ENCODE measurements at places on chromosomes 1 and 21.

DNA sequence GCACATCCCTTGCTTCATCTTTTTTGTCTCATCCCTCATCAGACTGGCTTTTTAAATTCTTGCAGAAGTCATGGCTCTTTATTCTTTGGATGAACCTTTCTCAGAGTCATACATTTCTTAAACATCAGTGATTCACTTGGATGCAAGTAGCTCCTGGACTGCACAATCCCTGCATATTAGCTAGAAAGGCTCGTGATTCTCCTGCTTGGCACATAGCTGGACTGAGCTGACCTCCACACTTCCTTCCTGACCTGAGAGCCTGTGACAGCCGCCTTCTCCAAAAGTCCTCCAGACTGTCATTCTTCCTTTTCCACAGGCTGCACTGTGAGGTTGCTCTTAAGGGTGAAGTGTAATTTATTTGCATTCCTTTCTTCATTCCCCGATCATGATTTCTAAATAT, 109.4 kb downstream of the RGL1 start:
- DNase-seq = no peak

DNA sequence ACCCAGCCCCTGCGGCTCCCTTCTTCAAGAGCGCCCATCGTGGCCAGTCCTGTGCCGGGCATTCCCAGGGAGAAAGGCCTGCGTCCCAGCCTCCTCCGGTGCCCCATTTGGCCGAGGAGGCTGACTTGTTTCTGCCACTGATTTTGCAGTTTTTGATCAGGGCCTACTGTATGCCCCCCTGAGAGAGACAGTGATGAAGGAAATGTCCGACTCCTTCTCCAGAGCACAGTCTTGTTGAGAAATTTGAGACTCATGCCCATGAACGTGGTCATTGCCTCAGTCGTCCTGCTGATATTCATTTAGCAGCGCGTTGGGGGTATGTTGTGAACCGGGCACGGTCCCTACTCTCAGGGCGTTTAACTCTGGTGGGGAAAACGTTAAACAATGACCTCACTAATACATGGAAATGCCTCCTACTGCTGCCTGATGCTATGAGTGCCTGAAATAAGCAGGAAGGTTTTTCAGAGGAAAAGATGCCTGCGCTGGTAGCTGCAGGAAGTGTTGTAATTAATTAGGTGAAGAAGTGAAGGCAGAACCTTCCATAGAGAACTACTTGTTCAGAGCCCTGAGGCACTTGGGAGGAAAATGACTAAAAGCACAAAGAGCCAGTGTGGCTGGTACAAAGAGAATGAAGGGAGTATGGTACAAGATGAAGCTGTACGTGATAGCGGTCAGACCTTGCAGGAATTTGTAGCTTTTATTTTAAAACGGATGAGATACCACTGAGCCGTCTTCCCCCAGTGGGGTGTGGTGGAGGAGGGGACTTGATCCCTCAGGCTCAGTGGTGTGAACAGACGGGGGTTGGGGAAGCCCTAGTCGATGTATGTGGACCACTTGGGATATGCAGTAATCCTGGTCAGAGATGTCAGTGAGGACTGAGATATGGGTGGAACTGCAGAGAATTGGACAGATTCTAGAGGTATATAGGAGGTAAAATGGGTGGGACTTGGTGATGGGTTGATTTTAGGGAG, 730 bp downstream of the ZCCHC17 start:
- peak; percentile 34 for DNase-seq

GRCh38 chr1:115479055-115479482, 141.0 kb upstream of the NGF start:
- DNase-seq = peak; percentile 51

DNA sequence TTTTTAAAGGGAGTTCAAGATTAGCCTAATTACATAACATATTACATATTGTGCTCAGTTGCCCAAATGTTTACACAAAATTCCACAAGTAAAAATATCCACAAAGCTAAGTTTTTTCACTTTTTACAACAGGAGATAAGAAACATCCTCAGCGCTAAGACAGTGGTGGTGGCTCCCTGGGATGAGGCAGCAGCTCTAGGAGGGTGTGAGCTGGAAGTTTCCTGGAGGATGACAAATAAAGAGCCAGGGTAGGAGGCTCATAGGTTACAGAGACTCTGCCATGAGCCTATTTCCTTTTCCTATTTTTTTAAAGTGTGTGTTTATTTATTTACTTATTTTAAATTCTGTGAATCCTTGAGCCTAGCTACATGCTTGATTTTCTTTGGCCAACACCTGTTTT, 91.7 kb downstream of the COL24A1 start:
- no peak for DNase-seq

- DNase-seq = peak; percentile 95
These were observed 116.0 kb downstream of the TTLL7 start for GRCh38 chr1:83882906-83883305.

DNA sequence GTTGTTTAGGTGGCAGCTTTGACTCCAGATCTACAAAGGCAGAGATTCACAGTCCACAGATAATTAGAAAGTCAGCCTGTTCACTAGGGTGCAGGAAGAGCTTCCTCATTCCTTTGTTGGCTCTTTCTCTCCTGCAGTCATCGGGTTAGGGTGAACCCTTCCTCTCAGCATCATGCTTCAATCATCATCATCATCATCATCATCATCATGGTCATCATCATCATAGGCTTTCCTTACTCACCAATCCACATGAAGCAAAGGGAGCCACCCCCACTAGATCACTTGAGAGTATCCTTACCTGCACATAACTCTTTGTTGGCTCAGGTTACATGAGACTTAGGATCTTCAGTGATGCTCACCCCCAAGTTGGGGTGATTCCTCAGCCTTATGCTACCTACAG, 19.0 kb downstream of the MPZ start:
- no peak for DNase-seq

DNA sequence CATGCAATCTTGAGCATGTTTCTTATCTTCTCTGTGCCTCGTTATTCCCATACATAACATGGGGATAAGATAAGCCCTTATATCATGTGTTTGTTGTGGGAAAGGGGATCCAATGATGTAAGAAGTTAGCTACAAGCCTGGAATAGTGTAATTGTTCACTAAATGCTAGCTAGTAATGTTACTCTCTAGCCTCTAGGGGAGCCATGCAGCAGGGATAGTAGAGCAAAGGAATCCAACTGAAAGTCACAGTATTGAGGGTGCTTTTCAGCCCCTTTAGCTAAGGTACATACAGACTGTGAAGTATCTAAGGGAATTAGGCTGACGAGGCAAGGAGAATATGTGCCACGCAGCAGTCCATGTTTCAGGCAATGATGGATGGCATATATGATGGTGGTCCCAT, 46.9 kb downstream of the IL23R start:
- DNase-seq = peak; percentile 33

GRCh38 chr1:54640863-54641836, at the start of gene MROH7:
Gene MROH7 (plus strand): TSS chr1:54641786. CDS start chr1:54652927, 11,141 bp downstream.
- DNase-seq = no peak

GRCh38 chr1:39081271-39082009, 55.3 kb downstream of the NDUFS5 start:
- DNase-seq = peak; percentile 37

GRCh38 chr21:15144026-15144425, 79.2 kb upstream of the NRIP1 start:
- DNase-seq = no peak

Data from NCI-H69 (cell line).